ENCODE measurements at places on chromosomes 13 and 19.

GRCh38 chr19:2494084-2494446 is 18.1 kb downstream of the GADD45B start:
- no peak for DNase-seq

GRCh38 chr19:2164020-2164998 is 576 bp downstream of the DOT1L start:
- no peak for DNase-seq

DNA sequence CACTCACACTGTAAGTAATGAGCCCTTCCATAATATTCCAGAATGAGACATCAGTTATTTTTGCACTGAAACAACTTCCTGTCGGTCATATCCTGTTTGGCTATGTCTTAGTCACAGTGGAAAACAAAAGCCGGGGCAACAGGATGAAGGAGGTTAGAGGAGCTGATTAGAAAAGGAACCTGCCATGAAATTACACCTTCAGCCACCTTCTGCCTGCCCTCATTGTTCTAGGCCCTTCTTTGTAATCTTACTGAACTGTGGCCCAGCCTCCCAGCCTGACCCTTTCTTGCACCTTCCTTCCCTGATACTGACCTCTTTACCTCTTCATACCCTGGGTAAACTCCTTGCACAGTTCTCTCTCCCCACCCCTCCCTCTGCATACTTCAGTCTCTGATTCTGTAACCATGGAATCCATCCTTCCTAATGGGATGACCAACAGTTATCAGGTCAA is 67.3 kb downstream of the DOCK9 start:
- DNase-seq: no peak

GRCh38 chr19:55276720-55277430 is 3.0 kb downstream of the HSPBP1 start:
- no peak for DNase-seq

- DNase-seq: no peak
Observed at GRCh38 chr13:40490086-40490758, 176.2 kb downstream of the FOXO1 start.

- no peak for DNase-seq
Observed at GRCh38 chr19:29645491-29645867, 19.8 kb upstream of the PLEKHF1 start.

DNA sequence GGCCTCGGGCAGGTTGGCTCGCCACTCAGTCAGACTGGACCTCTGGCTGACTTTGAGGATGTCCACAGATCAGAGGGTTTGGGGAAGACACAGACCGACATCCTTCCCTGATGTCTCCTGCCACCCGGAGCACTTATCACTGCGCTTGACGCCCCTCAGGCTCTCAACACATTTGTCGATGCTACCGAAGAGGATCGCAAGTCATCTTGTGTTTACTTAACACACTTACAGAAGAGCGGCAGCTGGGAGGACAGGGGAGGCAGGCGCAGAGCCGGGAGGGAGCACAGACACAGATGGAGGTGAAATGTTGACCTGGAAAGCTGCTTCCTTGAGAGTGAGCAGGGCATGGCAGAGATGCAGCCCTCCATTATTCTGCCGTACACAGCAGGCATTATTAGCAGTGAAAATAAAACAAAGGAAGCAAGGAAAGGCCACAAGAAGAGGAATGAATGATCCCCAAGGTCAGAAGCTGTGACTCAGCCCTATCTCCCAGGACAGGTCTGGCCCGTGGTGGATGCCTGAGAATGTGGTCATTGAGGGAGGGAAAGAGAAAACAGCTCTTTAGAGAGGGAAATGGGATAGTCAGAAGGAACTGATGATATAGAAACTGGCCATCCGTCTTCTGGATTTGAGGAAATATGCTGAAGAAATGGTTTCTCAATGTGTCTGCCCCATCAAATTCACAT is 549.5 kb upstream of the ARGLU1 start:
- no peak for DNase-seq

GRCh38 chr13:110925023-110925612 is 10.2 kb upstream of the ANKRD10 start:
- no peak for DNase-seq

DNA sequence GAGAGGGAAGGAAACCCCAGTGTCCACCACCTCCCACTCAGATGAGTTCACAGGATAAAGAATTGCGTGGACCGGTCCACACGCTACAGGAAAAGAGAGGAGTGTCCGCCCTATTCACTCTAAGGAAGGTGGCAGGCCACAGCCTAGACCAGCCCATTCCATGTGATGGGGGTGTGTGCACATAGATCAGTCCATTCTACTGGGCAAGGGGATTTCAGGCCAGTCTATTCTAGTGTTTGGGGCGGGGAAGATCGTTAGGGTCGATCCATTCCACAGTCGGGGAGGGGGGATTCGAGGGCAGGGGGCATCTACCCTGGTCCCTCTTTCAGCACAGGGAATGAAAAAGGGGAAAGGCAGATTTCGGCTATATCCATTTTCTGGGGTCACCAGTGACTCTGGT is 7.8 kb downstream of the FIZ1 start:
- no peak for DNase-seq

DNA sequence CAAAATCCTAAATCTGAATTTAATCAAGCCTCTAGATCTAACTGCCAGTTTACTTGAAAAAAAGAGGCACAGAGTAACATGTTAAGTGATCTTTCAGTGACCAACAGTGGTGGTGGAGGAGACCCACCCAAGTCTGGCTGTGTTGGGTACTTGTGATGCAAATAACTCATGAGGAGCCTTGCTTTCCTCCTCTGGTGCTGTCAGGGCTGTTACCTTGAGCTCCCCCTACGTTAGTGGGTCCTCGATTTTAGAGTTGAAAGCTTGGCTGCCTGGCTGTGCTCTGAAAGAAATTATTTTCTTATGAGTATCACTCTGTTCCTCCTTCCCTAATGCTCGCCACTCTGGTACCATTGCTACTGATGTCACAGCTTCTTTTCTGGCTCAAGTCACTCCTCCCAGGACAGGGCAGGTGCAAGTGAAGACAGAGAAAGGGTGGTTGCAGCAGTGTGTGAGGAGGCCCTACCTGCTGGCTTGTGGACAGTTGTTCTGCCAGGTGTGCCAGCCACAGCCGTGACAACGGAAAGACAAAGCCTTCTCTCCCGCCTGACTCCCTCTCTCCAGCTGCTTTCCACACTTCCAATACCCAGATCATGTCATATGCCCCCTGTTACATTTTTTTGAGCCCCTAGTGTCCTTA is 6.5 kb upstream of the SUPT20H start:
- no peak for DNase-seq

DNA sequence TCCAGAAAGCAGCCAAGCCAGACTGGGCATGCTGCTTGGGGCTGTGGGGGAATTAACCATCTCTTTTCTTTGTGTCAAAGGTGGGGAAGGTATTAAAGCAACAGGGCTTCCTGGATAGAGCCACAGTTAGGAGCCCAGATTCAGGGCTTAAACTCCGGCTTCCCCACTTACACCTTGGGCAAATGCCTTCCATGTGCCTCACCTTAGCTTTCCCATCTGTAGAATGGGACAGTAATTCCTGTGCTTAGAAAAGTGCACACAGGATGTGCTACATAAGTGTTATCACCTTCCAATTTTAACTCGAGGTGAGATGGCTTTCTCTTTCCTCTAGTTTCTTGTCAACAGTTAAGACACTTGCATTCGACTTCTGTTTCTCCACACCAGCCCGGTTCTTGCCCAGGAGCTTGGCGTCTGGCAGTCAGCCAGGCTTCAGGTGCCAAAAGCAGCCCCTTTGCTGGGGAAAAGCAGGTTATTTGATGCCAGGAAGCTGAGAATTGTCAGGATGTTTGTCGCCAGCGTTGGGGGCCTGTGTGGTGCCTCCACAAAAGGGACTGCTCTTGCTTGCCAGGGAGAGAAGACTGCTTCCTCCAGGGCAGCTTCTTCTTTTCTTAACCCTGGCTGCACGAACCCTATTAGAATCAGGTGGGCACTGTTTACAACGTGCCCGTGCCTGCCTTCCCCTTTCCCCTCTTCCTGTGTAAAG is 79.2 kb downstream of the SIPA1L3 start:
- DNase-seq: no peak

- no peak for DNase-seq
Observed at GRCh38 chr19:45222724-45223123, 22.5 kb downstream of the EXOC3L2 start.

GRCh38 chr13:59603646-59604045 is 560.1 kb downstream of the DIAPH3 start:
- DNase-seq: no peak

GRCh38 chr13:30480292-30480950 is 14.7 kb upstream of the HMGB1 start:
- no peak for DNase-seq

DNA sequence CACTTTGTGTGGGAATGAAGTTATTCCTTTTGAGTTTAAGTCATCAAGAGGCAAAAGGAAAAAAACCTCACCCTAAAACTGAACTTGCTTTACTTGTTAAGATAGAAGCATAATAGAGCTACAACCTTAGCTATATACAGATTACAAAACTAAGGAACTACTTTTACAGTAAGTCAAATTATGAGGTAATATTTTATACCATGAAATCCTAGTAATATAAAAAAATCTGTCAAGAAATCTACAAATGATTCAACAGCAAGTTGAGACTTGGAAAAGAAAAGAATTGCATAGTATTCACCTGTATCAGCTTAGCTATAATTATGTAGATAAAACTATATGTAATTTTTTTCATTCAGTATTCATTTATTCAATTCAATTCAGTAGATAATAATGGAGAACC is 335.3 kb downstream of the KLF5 start:
- no peak for DNase-seq

DNA sequence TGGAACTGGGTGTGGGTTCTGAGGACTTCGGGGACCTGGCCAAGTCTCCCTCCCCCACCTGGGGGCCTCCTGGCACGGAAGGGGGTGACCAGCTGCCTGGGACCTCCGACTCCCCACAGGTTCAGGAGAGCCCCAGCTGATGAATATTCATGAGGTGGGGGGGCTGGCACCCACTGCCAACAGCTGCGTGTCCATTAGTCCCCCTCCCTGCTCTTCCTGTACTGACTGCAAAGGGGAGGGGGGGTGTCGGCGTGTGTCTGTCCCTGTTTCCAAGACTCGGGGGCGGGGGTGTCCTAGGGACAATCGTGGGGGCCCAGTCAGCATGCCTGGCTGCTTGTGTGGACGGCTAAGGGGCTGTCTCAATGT is 10.6 kb upstream of the NFIX start:
- no peak for DNase-seq

GRCh38 chr13:89382981-89383380 is 1711.8 kb downstream of the SLITRK5 start:
- DNase-seq: no peak

GRCh38 chr19:49016067-49016839 is 638 bp downstream of the LHB start:
- DNase-seq: no peak

DNA sequence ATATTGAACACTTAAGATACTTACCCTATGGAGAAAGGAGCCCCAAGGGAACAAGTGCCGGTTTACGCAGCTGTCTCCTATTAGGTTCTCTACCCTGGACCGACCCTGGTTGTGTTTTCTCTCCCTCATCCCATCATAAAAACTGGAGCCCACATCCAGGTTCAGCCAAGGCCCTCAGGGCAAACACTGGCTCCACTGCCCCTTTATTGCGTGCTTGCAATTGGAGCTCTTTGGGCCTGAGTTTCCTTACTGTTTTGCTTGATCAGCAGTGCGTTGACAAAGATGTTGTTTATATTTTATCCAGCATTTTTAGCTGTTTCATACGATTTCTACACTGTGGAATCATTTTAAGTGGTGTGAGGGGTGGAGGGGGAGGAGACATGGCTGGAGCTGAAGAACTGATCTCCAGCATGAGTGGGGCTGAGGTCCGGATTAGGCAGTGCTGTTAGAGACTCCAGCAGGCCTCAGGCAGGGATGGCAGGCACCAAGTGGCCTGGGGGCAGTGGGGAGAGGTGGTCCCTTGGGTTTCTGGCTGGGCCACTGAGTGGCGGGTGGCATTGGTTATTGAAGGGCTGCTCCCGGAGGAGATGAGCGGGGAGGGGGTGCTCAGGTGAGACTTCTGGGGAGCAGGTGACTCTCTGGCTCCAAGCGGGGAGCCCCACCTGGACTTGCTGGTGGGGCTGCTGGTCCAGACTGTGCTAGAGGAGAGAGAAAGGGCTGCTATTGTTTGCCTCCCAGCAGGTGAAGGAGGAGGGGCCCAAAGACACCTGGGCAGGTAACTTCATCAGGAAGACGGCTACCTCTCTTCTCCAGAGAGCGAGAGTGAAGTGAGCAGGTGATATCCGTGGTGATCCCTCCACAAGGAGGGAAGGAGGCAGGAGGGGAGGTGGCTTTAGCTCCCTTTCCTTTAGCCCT is 62.4 kb upstream of the RNF113B start:
- DNase-seq: no peak

DNA sequence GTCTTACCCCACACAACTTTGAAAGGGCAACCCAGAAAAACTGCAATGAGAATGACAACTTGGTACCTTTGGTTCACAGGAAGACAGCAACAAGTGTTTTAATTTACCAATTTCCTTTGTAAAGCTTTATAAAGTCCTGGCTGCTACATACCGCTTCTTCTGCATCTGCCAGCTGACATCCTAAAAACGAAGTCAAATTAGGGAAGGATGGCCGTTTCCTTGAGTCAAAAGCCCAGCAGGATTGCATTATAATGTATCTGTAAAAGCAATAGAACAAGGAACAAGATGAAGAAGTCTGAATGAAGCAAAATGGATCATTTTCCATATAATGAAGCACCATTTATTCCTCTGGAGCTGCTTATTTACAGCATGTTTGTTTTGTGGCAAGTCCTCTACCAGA is 25.8 kb upstream of the URAD start:
- no peak for DNase-seq

- no peak for DNase-seq
Observed at GRCh38 chr19:46660008-46660517, 919 bp downstream of the DACT3 start.

DNA sequence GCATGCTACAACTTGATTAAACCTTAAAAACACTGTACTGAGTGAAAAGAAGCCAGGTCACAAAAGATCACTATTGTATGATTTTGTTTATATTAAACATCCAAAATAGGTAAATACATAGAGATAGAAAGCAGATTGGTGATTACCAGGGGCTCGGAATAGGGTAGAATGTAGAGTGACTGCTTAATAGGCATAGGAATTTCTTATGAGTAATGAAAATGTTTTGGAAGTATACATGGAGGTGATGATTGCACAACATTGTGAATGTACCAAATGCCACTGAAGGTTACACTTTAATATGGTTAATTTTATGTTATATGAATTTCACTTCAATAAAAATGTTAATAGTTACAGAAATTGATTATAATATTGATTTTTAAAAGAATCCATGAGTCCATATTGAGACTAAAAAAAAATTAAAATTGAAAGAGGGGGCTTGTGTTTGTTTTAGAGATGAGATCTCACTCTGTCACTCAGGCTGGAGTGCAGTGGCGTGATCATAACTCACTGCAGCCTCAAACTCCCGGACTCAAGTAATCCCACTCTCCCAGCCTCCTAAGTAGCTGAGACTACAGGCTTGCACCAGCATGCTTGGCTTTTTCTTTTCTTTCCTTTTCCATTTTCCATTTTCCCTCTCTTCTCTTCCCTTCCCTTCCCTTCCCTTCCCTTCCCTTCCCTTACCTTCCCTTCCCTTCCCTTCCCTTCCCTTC is 85.1 kb downstream of the FNDC3A start:
- no peak for DNase-seq

Data from stimulated activated CD8-positive, alpha-beta memory T cell treated with anti-CD3 and anti-CD28 coated beads, Interleukin-7, amount 100 ng/mL, for 48 hours (primary cell).